ENCODE measurements at places on chromosomes 6 and 20.
A peak's percentile ranks its signal among the peaks of the same experiment; 100 is the strongest.

GRCh38 chr6:21220271-21220987 is 373.1 kb upstream of the SOX4 start:
- no peak for DNase-seq

- no peak for DNase-seq
These were observed 38.0 kb downstream of the RTN4IP1 start for GRCh38 chr6:106591111-106591825.

DNA sequence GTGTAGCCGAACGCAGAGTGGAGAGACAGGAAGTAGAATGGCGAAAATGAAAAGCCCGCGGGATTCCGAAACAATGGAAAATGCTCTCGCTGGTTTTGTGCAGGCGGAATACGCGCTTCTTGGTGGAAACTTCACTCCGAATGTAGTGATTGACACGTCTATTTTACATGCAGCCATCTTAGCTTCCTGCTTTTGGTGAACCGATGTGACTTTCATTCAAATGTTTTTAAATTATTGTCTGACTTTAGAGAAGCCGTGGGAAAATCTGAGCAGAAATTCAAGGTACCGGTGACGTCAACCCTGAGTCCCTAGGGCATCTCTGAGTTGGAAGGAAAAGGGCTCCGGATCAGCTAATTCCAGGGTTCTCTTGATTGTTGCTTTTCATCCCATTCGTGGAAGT is 11.4 kb downstream of the GPX5 start:
- peak; percentile 9 for DNase-seq

GRCh38 chr6:26485112-26485780 is 14.9 kb upstream of the BTN1A1 start:
- DNase-seq, result no peak

DNA sequence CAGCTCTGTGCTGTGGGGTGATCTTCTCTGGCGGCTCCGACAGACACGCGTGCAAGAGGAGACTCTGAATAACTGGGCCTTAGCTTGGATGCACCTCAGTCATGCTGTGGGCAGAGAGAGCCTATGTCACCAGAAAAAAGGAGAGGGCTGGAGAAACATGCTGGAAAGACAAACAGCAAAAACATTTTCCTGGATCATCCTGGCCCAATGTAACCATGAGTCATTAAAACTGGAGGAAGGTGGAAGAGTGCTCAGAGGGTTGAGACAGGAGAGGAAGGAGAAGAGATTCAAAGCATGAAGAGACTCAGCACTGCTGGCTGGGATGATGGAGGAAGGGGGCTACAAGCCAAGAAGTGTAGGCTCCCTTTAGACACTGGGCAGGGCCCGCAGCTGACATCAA is 292.0 kb downstream of the CDH26 start:
- DNase-seq, result no peak

DNA sequence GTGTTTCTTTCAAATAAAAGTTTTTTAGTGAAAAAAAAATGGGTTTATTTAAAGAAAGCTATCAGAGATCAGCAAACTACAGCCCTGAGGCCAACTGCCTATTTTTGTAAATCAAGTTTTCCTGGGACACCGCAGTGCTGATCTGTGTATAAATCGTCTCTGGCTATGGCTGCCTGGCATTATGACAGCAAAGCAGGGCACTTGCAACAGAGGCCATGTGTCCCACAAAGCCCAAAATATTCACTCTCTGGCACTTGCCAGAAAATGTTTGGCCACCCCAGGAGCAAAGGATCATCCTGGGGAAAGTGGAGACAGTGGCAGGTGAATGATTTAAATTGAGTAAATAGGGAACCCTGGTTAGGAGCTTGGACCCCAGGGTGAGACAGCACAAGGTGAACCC is 291.6 kb downstream of the PREX1 start:
- no peak for DNase-seq

GRCh38 chr6:22529866-22530265 is 39.5 kb upstream of the HDGFL1 start:
- DNase-seq, result no peak

GRCh38 chr6:112744827-112745226 is 397.7 kb downstream of the RFPL4B start:
- no peak for DNase-seq

- no peak for DNase-seq
These were observed 2.6 kb downstream of the GJA1 start for GRCh38 chr6:121437851-121438651.

- no peak for DNase-seq
These were observed 23.5 kb downstream of the BPIFA2 start for GRCh38 chr20:33191484-33191883.

DNA sequence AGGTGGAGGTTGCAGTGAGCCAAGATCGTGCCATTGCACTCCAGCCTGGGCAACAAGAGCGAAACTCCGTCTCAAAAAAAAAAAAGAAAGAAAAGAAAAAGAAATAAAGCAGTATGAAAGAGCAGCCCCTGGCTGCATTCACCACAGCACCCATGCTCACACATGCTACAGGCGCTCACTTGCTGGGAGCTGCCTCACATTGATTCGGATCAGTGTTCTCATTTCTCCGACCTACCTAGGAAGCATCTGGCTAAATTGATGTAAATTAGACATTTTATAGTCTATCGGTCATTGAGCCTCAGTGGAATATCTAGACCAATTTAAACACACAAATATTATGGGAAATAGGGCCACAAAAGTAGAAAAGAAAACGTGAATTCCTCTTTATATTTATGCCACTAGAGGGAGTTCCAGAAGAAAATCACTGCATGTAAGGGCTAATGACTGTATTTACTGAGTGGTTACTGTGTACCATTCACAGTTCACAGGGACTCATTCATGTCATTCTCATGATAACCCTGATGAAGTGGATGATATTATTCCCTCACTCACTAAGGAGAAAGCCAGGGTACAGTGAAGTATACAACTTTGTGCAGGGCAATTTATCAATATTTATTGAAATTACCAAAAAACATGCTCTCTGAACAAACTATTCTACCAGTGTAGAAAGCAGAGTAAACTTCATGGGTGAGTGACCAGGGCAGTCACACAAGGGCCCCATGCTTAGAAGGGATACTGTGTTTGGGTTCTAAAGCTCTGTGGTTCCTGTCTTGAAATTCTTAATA is 5.3 kb upstream of the MOG start:
- DNase-seq, result peak; percentile 37

- DNase-seq, result no peak
These were observed 239.5 kb downstream of the TFAP2A start for GRCh38 chr6:10175362-10175761.

DNA sequence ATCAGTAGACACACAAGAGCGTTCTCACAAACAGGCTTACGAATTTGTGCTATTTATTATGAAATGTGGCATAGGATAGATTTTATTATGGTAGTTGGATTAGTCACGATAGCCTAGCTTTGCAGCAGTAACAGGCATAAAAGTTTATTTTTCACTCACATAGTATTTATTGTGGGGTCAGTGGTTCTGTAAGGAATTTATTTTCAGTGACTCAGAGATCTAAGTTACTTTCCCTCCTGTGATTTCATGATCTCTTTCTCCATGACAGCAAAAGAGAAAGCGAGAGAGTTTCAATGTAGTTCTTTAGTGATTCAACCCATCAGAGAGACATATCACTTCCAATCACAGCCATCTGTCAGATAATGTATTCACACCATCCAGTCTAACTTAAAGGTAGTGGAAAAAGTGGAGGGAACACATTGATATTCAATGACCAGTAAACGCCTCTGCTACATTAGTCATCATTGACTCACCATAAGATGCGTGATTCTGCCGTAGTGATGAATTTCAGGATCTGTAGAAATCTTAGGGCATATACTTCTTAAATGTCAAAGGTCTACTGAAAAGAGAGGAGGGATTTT is 605.5 kb downstream of the HDGFL1 start:
- no peak for DNase-seq

DNA sequence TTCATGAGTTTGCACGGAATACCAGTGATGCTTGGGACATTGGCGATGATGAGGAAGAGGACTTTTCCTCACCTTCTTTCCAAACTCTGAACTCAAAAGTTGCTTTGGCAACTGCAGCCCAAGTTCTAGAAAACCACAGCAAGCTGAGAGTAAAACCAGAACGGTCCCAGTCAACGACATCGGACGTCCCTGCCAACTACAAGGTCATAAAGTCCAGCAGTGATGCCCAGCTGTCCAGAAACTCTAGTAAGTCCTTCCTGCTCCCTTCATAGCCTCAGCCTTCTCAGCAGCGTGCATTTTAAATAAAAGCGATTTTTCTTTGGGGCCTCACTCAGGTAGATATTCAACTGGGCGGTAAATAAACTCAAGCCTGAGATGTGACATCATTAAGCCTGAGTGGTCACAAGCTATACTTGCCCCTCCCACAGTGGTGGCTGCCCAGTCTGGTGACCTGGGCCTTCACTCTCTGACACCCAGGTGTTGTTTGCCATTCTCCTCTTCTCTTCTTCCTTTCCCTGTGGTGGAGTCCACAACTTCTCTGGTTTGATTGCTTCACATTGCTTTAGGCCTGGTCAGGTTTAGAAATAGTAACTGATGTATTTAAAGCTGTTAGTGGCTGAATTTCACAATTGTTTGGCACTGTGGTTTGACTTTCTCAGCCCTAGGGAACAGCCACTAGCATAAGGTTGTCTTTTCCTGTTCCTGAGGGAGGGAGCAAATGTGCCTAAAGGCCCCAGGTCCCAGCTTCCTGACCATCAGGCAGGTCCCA is 21.6 kb upstream of the TMEM217 start:
- no peak for DNase-seq

- no peak for DNase-seq
These were observed 269.1 kb downstream of the PHF3 start for GRCh38 chr6:63904650-63905248.
